ENCODE measurements at places on chromosomes 6 and 20. TPM values are rescaled to one million over a fixed set of nuclear protein-coding genes. Genes with fewer than 3 reads are reported as not detected.

NMBR gene
- 0.11 TPM for total RNA-seq

LHFPL5 gene
- not detected for total RNA-seq

SPATA2 gene
- 1.3 TPM for total RNA-seq

BANF2 gene
- total RNA-seq: not detected

OGFRL1 gene
- total RNA-seq: 17.6 TPM

MED23 gene
- 30.3 TPM for total RNA-seq

C6orf163 gene
- 0.56 TPM for total RNA-seq

SDCBP2 gene
- total RNA-seq: 7.0 TPM

ANKRD66 gene
- not detected for total RNA-seq

ACSS1 gene
- total RNA-seq: 22.0 TPM

C20orf173 gene
- total RNA-seq: not detected

PDE10A gene
- total RNA-seq: 9.8 TPM

POPDC3 gene
- 2.4 TPM for total RNA-seq

FIG4 gene
- 15.1 TPM for total RNA-seq

TPBG gene
- total RNA-seq: 9.0 TPM

FOXF2 gene
- total RNA-seq: not detected

EEF1A2 gene
- total RNA-seq: 0.32 TPM

PPP1R3G gene
- total RNA-seq: 0.39 TPM

ADGRB3 gene
- not detected for total RNA-seq

RNF39 gene
- not detected for total RNA-seq

CEP162 gene
- 8.7 TPM for total RNA-seq

BNIP5 gene
- not detected for total RNA-seq

CSNK2B gene
- 98.5 TPM for total RNA-seq

EBF4 gene
- total RNA-seq: 1.8 TPM

MYMX gene
- total RNA-seq: 0.13 TPM

DHX35 gene
- 9.9 TPM for total RNA-seq

NCR2 gene
- total RNA-seq: not detected

CDH4 gene
- 7.5 TPM for total RNA-seq

MYLK2 gene
- 0.40 TPM for total RNA-seq

SAPCD1 gene
- 0.78 TPM for total RNA-seq

BEND6 gene
- 1.2 TPM for total RNA-seq

FILIP1 gene
- 10.5 TPM for total RNA-seq

GPR63 gene
- total RNA-seq: 0.11 TPM

MYL9 gene
- total RNA-seq: 2.0 TPM

ATP6V1G2 gene
- total RNA-seq: 0.59 TPM

GNMT gene
- total RNA-seq: 0.21 TPM

SUMO4 gene
- 1.3 TPM for total RNA-seq

B4GALT5 gene
- total RNA-seq: 75.4 TPM

GPX5 gene
- total RNA-seq: not detected

STMND1 gene
- total RNA-seq: not detected

IPCEF1 gene
- under 0.01 TPM for total RNA-seq

LINC00237 gene
- total RNA-seq: not detected

HLA-DPB1 gene
- 10.3 TPM for total RNA-seq

PRICKLE4 gene
- total RNA-seq: 0.67 TPM

DEFB116 gene
- not detected for total RNA-seq

RIMS4 gene
- not detected for total RNA-seq

ISM1 gene
- total RNA-seq: under 0.01 TPM

AGPAT1 gene
- 8.3 TPM for total RNA-seq

TTK gene
- 33.0 TPM for total RNA-seq

All from pulmonary artery endothelial cell (primary cell).